PC-3 (cell line): ENCODE measurements at places on chromosomes 1 and 21.

DNA sequence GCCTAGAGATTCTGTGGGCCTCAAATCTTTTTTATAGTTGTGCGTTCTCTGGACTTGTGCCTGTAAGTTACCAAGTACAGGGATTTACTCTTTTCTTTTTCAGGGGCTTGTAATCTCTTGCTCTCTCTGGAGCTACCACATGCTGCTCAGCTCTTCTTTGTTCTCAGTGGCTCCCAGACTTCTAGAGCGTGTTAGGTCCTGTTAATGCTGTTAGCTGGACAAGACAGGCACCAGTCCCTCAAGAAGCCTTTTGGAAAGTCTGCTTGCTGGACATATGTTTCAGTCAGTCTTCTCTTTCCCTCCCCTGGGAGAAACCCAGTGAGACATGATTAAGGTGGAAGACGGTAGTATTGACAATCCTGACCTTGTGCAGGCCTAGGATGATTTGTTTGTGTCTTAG, 29.4 kb downstream of the KCNK2 start:
- H3K27me3 ChIP-seq: no peaks in the 10 kb centered on the region
- no peak overlapping the region for H3K4me3 ChIP-seq
- H3K36me3 ChIP-seq: no peaks in the 10 kb centered on the region
- H3K27ac ChIP-seq: no peak overlapping the region
- H3K4me1 ChIP-seq: peaks cover 25% of the 10 kb centered on the region

GRCh38 chr1:207603777-207604176, 41.2 kb upstream of the CR1L start:
- no peak overlapping the region for H3K27ac ChIP-seq
- peak; percentile 87 for DNase-seq
- H3K36me3 ChIP-seq: no peaks in the 10 kb centered on the region
- H3K4me3 ChIP-seq: no peak overlapping the region
- peaks cover 13% of the 10 kb centered on the region for H3K4me1 ChIP-seq
- H3K27me3 ChIP-seq: peaks cover 39% of the 10 kb centered on the region

DNA sequence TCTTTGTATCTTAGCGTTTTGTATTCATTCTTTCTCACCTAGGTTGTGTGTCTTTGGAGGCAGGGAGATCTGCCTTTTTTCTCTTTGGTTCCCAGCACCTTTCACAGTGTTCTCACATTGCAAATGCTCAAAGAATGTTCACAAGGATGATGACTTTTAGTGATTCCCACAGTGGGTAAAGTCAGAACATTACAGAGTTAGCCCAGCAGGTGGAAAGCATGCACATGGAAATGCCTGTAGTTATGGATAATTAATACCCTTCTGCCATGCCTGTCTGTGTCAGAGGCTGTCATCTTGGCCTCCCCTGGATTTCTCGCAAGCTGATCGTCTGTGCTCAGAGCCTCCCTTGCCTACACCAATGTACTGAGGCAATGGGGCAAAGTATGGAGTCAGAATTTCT, 458.9 kb downstream of the LMO4 start:
- H3K27me3 ChIP-seq: no peaks in the 10 kb centered on the region
- no peak overlapping the region for H3K4me3 ChIP-seq
- no peaks in the 10 kb centered on the region for H3K4me1 ChIP-seq
- no peak overlapping the region for H3K27ac ChIP-seq
- no peaks in the 10 kb centered on the region for H3K36me3 ChIP-seq

- no peak overlapping the region for H3K27ac ChIP-seq
- H3K36me3 ChIP-seq: no peaks in the 10 kb centered on the region
- H3K27me3 ChIP-seq: no peaks in the 10 kb centered on the region
- no peak overlapping the region for H3K4me3 ChIP-seq
- peak; percentile 63 for DNase-seq
These were observed 73.0 kb upstream of the EXO1 start for GRCh38 chr1:241775021-241775420.

GRCh38 chr21:46458315-46459023, at the start of gene DIP2A:
Gene DIP2A, plus strand, starts transcription at chr21:46458891. Its CDS starts 241 bp downstream, at chr21:46459132.
- H3K36me3 ChIP-seq: peaks cover 15% of the 10 kb centered on the region; the same call in 1 of the 2 replicates
- DNase-seq: peak; percentile 99
- no peaks in the 10 kb centered on the region for H3K27me3 ChIP-seq

- H3K36me3 ChIP-seq: no peaks in the 10 kb centered on the region
- DNase-seq: no peak
- no peaks in the 10 kb centered on the region for H3K4me1 ChIP-seq
- H3K27ac ChIP-seq: no peak overlapping the region
- no peak overlapping the region for H3K4me3 ChIP-seq
These were observed 27.2 kb upstream of the KLF18 start for GRCh38 chr1:44168520-44169098.

GRCh38 chr21:42160765-42161164, 58.2 kb upstream of the ABCG1 start:
- no peaks in the 10 kb centered on the region for H3K4me1 ChIP-seq
- no peaks in the 10 kb centered on the region for H3K27me3 ChIP-seq
- no peak for DNase-seq
- H3K4me3 ChIP-seq: no peak overlapping the region
- H3K27ac ChIP-seq: no peak overlapping the region

- no peak overlapping the region for H3K4me3 ChIP-seq
- DNase-seq: peak; percentile 80
- H3K4me1 ChIP-seq: peaks cover 16% of the 10 kb centered on the region
- H3K36me3 ChIP-seq: no peaks in the 10 kb centered on the region
- H3K27me3 ChIP-seq: no peaks in the 10 kb centered on the region
- H3K27ac ChIP-seq: no peak overlapping the region; the same call in none of the 2 replicates
These were observed 81.0 kb upstream of the CD55 start for GRCh38 chr1:207240325-207241101.

DNA sequence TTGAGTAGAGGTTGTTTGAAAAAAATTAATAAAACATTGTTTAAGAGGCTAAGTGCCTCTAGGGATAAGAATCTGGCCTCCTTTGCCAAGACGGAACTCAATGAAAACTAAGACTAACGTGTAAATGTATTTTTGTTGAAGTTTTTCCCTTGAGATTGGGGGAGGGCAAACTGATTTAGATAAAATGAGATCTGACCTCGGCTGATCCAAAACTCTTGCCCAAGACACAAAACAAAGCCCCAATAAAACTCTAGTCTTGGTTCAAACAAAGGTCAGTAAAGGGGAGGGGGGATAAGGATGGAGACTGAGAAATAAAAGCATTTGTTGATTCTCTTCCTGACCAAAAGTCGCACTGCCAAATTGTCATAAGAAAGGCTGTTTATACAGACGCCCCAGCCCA, 134.8 kb upstream of the DPT start:
- H3K27me3 ChIP-seq: no peaks in the 10 kb centered on the region
- no peak overlapping the region for H3K27ac ChIP-seq
- DNase-seq: no peak
- H3K36me3 ChIP-seq: no peaks in the 10 kb centered on the region
- H3K4me3 ChIP-seq: no peak overlapping the region
- H3K4me1 ChIP-seq: peaks cover 24% of the 10 kb centered on the region

DNA sequence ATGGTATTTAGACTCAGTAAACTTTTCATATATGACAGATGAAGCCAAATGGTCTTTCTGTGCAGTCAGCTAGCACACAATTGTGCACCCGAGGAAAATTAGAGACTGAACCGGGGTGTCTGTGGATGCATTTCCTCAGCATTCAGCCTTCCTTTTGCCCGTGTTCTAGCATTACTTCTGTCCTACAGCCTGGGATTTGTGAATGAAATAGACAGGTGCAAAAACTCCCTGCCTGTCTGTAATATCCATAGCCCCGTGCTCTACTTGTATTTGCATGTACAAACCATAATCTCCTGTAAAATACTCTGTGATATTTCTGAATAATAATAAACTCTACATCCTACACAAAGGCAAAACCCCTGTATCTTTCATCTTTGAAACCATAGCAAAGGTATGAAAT, 64.8 kb upstream of the LGALS8 start:
- no peak overlapping the region for H3K4me3 ChIP-seq
- no peak overlapping the region for H3K27ac ChIP-seq
- H3K27me3 ChIP-seq: peaks cover 7% of the 10 kb centered on the region
- H3K36me3 ChIP-seq: no peaks in the 10 kb centered on the region

DNA sequence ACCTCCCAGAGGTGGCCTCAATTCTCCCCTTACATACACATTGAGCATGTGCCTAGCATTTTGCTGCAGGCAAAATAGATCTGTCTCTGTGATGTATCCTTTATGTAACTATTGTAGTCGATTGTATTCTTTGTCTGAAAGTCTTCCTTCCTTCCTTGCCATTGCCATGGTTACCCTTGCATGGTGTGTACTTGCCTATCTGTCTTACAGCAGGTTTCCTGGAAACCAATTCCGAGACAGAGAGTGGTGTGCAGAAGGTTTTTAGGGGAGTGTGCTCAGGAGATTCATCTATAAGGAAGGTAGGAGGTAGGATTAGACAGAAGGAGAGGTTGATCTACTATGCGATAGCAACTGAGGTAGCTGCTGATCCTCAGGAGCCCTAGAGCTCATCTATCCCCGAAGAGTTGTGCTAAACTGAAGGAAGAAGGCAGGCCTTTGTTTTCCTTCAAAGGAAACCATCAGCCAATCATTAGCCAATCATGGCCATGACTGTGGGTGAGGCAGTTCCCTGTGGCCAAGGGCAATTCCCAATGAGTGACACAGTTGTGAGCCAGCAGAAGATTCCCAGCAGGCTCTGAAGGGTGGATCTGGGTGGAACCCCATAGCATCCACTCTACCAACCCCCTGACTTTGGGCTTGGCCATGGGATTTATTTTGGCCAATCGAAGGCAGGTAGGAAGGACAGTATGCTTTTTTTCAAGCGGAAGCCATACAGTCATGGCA, 15.0 kb downstream of the CITED4 start:
- peak; percentile 38 for DNase-seq
- H3K4me1 ChIP-seq: no peaks in the 10 kb centered on the region
- no peak overlapping the region for H3K4me3 ChIP-seq
- no peaks in the 10 kb centered on the region for H3K27me3 ChIP-seq
- no peak overlapping the region for H3K27ac ChIP-seq

- no peak overlapping the region for H3K27ac ChIP-seq
- no peaks in the 10 kb centered on the region for H3K4me1 ChIP-seq
- no peaks in the 10 kb centered on the region for H3K36me3 ChIP-seq
- H3K27me3 ChIP-seq: peaks cover 57% of the 10 kb centered on the region
- no peak overlapping the region for H3K4me3 ChIP-seq
- no peak for DNase-seq
These were observed 112.5 kb upstream of the RAB4A start for GRCh38 chr1:229158341-229158921.

GRCh38 chr1:185821612-185822385, 87.6 kb downstream of the HMCN1 start:
- DNase-seq: peak; percentile 34
- H3K27me3 ChIP-seq: no peaks in the 10 kb centered on the region
- H3K4me1 ChIP-seq: peaks cover 7% of the 10 kb centered on the region; the same call in 1 of the 2 replicates
- H3K4me3 ChIP-seq: no peak overlapping the region

- peaks cover 8% of the 10 kb centered on the region; the same call in 1 of the 2 replicates for H3K4me1 ChIP-seq
- H3K36me3 ChIP-seq: no peaks in the 10 kb centered on the region
- H3K27ac ChIP-seq: no peak overlapping the region
These were observed 99.3 kb downstream of the FMN2 start for GRCh38 chr1:240190881-240191401.

GRCh38 chr21:26635681-26636080, 62.6 kb upstream of the CYYR1 start:
- H3K27me3 ChIP-seq: no peaks in the 10 kb centered on the region
- H3K4me3 ChIP-seq: no peak overlapping the region
- DNase-seq: no peak
- H3K4me1 ChIP-seq: 0 out of 2 replicates have a peak, but pooled peaks cover 6% of the 10 kb centered on the region
- H3K27ac ChIP-seq: no peak overlapping the region

DNA sequence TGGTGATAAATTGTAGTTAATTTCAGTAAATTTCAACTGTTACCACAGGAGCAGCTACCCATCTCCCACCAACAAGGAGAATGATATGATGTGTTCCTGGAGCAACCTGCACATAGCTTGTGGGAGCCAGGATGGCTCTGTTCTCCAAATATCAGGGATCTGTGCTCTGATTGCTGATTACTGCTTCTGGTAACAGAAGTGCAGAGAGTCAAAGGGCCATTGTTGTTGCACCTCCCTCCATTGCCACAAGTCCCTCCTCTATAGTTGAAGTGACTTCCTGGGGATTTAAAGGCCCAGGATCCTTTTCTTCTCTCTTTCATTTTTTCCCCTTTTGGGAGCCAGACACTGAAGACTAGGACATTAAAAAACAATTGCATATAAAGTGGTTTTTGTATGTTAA, 51.6 kb upstream of the HPDL start:
- H3K4me1 ChIP-seq: no peaks in the 10 kb centered on the region
- no peaks in the 10 kb centered on the region for H3K36me3 ChIP-seq
- H3K4me3 ChIP-seq: no peak overlapping the region
- no peaks in the 10 kb centered on the region for H3K27me3 ChIP-seq
- no peak overlapping the region for H3K27ac ChIP-seq
- no peak for DNase-seq

GRCh38 chr1:155168456-155169210, 4.5 kb downstream of the KRTCAP2 start:
- peaks cover 8% of the 10 kb centered on the region; the same call in 1 of the 2 replicates for H3K36me3 ChIP-seq
- H3K4me1 ChIP-seq: peaks cover 16% of the 10 kb centered on the region; the same call in 1 of the 2 replicates
- H3K27ac ChIP-seq: no peak overlapping the region
- no peaks in the 10 kb centered on the region for H3K27me3 ChIP-seq
- no peak overlapping the region for H3K4me3 ChIP-seq
- no peak for DNase-seq

DNA sequence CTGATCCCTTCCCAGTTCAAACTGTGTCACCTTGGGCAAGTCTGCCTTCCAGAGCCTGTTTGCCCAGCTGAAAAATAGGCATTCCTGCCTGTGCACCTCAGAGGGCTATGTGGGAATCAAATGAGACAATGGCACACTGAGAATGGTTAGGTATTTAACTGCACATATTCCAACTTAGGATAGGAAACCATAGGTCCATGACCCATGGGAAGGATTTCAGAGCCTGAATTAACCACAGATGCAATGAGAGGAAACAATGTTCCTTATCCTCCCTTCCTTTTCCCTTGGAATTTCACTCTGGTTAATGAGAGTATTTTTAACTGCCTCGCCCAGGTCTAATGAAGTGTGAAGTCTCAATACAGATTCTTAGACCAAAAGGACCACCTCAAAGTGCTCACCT, 12.7 kb downstream of the PAFAH2 start:
- DNase-seq: no peak
- H3K36me3 ChIP-seq: no peaks in the 10 kb centered on the region; the same call in 1 of the 2 replicates
- no peaks in the 10 kb centered on the region for H3K27me3 ChIP-seq

DNA sequence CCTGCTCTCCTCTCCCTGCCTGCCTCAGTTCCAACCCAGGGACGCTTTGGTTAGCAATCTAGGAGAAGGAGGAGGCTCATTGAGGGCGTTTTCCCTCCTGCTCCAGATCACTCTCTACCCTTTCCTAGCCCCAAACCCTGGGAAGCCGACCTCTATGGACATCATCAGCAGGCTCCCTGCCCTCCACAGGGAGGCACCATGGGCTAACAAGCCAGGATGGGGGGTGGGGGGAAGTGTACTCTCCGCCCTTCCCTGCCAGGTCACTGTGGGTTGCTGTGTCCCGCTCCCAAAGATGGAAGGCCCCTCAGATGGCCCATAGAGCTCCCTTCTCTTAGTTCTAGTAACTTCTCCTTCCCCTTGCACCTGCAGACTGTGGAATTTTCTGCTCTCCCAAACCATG, 35.7 kb downstream of the KCND3 start:
- no peaks in the 10 kb centered on the region for H3K4me1 ChIP-seq
- DNase-seq: no peak
- peaks cover 69% of the 10 kb centered on the region for H3K27me3 ChIP-seq
- H3K27ac ChIP-seq: no peak overlapping the region
- H3K4me3 ChIP-seq: no peak overlapping the region
- H3K36me3 ChIP-seq: no peaks in the 10 kb centered on the region
